ENCODE measurements at places on chromosomes 3 and 15.

DNA sequence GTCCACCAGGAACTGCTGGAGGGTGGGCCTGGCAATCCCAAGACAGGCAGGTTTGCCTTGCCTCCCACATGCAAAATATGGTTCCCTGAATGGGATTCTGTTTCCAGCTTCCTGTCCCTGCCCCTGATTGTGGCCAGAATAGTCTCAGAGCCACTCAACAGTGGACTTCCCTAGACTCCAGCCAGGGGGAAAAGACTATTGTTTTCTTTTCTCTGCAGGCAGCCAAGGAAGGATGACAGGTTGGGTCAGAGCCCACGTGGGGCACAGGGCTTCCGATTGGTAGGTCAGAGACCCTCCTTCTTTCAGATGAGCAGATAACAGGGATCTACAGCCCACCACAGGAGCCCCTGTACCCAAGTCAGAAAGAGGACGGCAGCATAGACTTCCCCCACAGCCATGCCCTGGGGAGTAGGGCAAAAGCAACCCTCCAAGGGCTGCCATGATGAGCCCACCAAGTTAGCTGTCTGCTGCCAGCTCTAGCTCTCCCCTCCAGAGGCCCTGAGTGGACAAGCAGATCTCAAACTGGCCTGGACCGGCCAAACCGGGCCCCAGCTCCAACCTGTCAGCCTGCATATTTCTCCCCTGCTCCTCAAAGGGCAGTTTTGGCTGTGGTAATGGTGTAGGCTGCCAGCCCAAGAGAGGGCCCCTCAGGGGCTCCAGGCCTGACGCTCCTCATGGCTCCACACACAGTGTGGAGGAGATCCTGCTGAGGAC lies 6.4 kb downstream of the TLR9 start:
- DNase-seq = no peak

DNA sequence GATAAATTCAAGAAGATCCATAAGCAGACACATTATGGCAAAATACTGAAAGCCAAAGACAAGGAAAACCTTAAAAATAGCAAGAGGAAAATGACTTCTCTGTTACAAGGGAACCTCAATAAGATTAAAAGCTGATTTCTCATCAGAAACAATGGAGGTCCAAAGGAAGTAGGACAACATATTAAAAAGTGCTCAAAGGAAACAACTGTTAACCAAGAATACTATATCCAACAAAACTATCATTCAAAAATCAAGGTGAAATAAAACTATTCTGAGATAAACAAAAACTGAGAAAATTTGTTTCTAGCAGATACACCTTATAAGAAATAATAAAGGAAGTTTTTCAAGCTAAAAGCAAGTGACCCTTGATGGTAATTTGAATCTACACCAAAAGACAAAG lies 314.7 kb upstream of the ROPN1 start:
- DNase-seq = no peak

GRCh38 chr15:99565049-99565298 lies 810 bp upstream of the MEF2A start:
- DNase-seq = peak; percentile 6

DNA sequence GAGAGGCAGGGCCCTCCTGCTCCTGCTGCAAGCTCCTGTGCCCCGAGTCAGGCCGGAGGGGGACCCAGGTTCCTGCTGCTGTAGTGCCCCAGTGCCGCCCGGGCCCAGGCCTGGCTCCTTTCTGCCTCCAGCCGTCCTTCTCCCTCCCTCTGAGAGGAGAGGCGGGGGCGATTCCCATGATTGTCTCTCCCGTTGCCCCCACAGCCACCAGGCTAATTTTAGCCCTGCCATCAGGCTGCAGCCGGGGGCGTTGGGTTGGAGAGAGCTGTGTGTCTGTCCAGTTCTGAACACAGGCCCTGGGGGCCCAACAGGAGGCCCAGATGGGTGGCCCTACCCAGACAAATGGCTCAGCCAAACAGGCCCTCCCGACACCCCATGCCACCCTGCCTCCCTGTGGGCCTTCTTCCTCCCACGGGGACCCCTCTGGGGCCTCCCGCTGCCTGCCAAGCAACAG lies 214.8 kb downstream of the TBC1D2B start:
- DNase-seq = no peak

GRCh38 chr3:124559846-124560574 lies 170.2 kb upstream of the UMPS start:
- no peak for DNase-seq

DNA sequence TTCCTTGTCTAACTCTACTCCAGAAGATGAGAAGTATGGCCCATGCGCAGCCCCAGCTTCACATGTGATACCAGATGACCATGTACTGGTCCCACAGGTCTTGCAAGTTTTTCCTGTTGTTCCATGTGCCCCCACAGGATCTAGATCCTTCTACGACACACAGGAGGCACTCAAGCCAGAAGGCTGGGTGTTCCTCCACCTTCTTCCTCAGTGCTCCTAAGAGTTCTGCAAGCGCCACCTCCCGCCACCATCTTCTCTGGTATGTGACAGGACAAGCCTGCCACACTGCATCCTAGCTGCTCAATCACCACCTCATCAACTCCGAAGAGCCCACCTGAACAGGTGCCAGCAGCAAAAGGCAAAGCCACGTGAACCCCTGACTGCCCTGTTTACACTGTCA lies 43.1 kb downstream of the XXYLT1 start:
- no peak for DNase-seq

DNA sequence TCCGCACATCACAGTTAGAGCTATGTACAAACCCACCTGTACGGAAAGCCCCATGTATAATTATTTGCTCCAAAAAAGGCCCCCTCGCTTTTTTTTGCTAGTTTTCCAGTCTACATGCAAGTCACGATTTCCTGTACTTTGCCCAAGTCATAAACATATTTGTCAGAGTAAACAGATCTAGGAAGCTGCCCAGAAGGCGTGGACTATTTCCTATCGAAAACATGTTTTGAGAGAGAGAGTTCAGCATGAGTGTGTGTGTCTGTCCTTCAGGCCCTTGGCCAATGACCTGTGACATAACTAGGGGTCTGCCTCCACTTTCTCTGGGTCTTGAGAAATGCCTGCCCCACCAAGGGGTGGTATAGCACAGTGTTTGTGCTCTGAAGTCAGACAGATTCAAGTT lies 72.7 kb upstream of the HACD2 start:
- DNase-seq = no peak

GRCh38 chr3:196563721-196564225 lies 4.6 kb downstream of the WDR53 start:
- no peak for DNase-seq

DNA sequence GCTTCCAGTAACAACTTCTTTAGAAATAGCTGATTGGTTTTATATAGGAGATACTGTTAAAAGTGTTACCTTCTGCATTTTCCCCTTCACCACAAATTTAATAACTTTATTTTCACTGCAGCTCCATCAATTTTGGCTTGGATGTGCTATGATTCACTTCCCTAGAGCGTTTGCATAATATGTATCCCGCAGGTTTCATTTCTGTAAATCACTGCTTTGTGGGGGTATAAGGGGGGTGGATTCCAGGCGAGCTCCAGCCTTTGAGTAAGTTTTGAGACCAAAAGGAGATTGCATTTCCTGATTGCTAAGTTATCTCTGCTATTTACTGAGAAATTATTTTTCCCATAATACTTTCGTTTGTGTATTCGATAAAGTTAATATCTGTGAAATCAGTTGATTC lies 232.6 kb downstream of the TBL1XR1 start:
- no peak for DNase-seq

GRCh38 chr3:158471639-158472294 lies 99.2 kb upstream of the MLF1 start:
- no peak for DNase-seq

- DNase-seq = no peak
These were observed 482.8 kb downstream of the FGF12 start for GRCh38 chr3:192244591-192244990.

DNA sequence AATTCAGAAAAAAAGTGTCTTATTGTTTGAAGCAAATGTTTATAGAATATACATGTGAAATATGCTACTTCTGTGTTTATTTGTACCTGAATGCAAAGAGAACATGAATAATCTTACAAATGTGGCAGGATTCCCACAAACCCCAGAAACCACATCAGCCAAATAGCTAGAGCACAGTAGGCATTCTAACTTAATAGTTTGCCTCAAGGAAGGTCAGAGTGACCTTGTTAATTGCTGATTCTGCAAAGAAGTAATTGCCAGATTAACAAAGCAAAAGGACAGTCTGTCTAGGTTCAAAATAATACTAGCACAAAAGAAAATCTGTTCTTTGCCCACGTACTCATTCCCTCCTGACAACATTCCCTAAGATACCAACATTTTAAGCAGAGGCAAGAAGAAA lies 604.0 kb downstream of the PYDC2 start:
- DNase-seq = no peak

DNA sequence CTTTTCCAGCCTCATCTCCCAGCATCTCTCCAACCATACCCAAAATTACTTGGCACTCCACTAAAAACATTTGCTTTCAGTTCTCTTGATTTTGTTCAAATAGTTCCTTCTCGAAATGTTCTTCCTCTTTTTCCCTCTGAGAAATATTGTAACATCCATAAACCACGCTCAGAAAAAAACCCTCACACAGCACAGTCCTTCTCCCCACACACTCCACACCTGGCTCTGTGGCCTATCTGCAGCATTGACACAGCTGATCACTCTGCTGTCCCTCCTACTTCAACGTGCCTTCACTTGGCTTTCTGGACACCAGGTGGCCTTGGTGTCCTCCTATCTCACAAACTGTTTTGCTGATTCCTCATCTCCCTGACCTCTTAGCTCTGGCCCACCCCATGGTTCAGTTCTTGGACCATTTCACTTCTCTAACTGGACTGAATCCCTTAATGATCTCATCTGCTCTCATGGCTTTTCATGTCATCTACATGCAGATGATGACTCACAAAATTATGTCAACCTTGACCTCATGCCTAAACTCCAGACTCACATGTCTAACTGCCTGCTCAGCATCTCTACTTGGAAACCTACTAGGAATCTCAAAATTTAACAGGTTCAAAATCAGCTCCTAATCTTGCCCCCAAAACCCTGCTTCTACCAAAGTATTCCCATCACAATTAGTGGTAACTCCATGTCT lies 93.3 kb downstream of the TRIM42 start:
- no peak for DNase-seq

DNA sequence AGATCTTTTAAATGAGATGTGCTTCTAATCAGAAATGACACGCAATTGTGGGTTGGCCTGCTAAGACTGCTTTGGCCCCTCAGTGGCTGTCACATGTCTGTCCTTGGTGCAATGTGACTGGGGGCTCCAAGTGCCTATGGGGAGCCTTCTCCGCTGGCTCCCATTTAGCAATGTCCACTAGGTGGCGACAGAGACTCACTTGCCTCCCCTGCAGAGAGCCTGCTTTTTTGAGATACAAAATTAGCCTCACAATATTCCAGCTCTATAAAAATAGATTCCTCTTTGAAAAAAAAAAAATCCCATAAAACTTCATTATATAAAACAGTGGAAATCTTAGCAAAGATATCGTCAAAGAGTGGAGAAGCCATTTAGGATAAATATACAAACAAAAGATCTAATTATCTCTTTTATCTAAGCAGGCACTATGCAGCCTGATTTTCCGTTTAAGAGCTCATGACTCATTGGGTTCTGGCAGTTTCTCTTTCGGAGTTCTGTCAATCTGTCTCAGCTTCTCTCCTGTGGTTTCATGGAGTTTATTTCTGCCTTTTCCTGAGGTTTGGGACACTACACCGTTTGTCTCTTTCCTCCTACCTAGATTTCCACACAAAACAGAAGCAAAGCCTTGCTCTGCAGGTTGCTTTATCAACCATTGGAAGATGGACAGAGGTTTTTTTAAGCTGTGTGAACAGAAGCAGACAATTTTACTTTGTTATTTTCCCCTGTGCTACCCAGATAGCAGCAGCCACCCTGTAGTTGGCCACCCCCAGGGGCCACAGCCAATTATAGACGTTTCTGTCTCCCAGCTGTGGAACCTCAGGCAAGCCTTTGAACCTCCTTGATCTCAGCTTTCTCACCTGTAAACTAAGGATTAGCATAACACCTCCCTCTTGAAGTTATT lies 68.4 kb upstream of the TNFAIP8L3 start:
- peak; percentile 49 for DNase-seq

DNA sequence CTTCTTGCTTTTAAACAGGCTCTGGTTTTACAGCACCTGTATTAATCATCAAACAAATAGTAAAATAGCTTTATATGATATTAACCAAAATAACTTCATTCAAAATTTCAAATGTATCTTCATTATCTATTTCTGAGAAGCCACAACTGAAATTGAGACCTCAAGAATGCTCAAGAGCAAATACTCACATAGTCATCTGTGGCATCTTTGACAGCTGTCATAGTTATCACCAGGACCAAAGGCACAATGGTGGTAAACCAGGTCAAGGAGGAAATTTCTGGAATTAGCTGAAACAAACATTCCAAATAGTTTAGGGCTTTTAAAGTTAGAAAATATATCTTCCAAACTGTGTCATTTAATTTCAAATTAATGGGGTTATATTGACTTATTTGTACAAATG lies 74.6 kb downstream of the ATP8B4 start:
- no peak for DNase-seq

GRCh38 chr3:13066236-13066635 lies 7.0 kb downstream of the IQSEC1 start:
- no peak for DNase-seq

GRCh38 chr3:32820971-32821685 lies 3.3 kb downstream of the TRIM71 start:
- DNase-seq = no peak

DNA sequence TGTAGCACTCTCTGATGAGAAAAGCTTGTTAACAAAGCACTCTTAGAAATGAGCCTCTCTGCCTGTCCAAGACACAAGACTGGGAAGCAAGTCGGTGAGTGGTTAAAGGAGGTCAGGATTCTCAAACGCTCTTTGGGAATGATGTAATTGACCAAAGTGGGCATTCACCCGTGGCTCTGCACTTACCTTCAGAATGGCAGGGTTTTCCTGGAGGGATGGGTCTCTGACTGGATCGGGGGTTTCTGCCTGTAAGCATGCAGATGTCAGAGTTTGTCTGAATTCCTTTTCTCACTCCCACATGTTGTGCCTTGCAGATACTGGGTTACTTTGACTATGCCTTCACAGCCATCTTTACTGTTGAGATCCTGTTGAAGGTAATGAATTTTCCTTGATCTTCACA lies 106.3 kb downstream of the CHDH start:
- no peak for DNase-seq

- no peak for DNase-seq
These were observed 119.5 kb upstream of the MLF1 start for GRCh38 chr3:158451405-158452055.

DNA sequence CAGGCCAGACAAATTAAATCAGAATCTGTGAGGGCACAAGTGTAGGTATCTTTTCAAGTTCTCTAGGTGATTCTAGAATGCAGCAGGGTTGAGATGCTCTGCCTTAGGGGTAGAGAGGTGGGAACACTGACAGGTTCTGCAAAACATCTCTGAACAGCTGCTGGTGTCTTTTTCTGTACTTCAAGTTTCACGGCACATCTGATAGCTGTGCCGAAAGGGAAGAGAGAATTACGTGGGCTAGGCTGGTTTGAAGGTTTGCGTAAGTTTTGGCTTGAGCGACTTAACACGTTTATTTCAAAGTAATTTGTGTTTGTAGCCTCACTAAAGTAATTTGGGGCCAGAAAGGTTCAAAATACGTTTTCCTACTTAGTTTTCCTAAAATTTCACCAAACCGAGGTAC lies 22.5 kb downstream of the PXK start:
- DNase-seq = no peak
